ENCODE measurements at places on chromosomes 7 and 10. TPM values are rescaled to one million over a fixed set of nuclear protein-coding genes. Genes with fewer than 3 reads are reported as not detected.

The BPGM gene
- 16.5 TPM for polyA plus RNA-seq

The BMPER gene
- 0.77 TPM for polyA plus RNA-seq

The ERVW-1 gene
- not detected for polyA plus RNA-seq

The PKD2L1 gene
- polyA plus RNA-seq, result not detected

The NKX2-3 gene
- not detected for polyA plus RNA-seq

The DNAAF5 gene
- polyA plus RNA-seq, result 20.9 TPM

The GRIFIN gene
- not detected for polyA plus RNA-seq

Data from GM23338 (cell line).